Daoy (cell line): ENCODE measurements at places on chromosomes 12 and 14. TPM values are rescaled to one million over a fixed set of nuclear protein-coding genes. Genes with fewer than 3 reads are reported as not detected.

GRCh38 chr12:50614167-50614759, 109.5 kb downstream of the DIP2B start:
- peak; percentile 91 for DNase-seq

RERGL gene
- not detected in 2 replicates for total RNA-seq

DNA sequence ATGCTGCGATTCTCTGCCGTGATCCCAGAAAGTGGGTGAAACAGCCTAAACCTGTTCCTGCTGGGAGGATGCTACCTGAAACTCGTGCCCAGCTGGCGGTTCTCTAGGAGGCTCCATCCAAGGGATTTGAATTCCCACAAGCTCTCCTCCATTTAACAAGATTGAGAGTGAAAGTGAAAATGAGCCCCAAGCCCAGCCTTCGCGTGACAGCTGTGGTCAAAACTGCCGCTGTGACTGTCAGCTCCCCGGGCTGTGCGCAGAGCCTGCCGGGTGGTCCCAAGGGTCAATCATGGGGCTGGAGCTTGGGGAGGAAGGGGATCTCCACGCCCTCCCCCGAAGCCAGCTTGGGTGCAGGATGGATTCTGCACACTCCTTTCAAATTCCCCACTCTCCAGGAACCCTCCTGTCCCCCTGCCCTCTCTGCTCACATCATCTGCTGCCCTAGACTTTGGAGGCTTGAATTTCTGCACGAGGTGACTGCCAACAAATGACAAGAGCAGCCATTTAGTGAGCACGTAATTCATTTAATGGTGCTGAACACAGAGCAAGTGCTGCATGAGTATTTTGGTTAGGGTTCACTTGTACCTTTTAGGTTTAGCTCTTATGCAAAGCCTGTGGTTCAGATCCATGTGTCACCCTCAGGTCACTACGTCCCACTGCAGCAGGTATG, 5.3 kb downstream of the ASB2 start:
- DNase-seq = peak; percentile 72

GUCY2C gene
- total RNA-seq = not detected in 2 replicates

DNA sequence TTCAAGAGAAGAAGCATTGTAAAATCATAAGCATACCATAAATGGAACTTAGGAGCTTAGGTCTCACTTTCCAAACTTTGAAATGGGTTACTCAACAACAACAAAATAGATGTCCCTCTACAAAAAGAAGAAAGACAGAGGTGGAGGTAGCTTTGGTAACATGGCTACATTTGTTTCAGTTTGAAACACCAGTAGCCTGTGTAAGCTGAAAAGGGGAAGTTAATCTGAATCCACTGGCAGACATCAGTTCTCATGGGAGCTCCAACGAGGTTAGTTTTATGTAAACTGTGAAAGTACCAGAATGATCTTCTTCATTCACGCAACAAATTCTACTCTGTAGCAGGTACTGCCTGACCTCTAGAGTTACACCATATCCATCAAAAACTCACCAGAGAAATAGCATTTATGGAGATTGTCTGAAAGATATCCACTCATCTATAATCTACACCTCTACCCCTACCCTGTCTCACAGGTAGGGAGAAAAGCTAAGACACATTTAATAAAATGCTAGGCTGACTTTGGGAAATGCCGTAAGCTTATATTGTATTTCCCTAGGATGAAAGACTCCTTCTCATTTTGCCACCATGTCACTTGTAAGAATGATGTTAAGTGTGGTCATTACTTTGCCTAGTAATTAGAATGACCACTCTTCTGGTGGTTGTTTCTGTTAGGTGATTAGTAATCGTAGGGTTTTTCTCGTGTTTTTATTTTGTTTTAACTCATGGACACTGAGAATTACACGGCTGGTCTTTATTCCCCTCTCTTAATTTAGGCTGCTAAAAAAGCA, 224.1 kb downstream of the ASCL1 start:
- no peak for DNase-seq

MYH7 gene
- not detected in 2 replicates for total RNA-seq
